ENCODE measurements at places on chromosomes 5 and 9.

- DNase-seq: no peak
Measured at GRCh38 chr9:106322706-106323245, 540.2 kb upstream of the ZNF462 start.

DNA sequence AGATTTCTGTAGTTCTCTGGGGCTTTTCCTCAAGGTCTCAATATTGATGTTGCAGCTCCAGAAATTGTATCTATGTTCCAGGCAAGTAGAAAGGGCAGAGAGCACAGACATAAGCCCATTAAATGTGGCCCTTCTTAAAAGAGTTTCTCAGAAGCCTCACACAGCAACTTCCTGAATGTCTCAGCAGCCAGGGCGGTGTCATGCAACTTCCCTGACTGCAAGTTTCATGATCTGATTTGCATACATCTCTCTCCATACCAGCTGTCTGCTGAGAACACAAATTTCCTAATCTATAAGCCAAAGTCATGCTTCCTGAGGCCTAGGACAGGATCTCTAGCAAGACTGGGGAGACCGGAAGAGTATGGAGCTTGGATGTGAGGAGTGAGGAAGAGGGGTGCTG, 13.0 kb downstream of the RGS7BP start:
- no peak for DNase-seq

GRCh38 chr5:173736923-173737412, 120.5 kb upstream of the BOD1 start:
- no peak for DNase-seq

GRCh38 chr5:157864067-157864466, 5.1 kb upstream of the CLINT1 start:
- no peak for DNase-seq

- peak; percentile 37 for DNase-seq
Measured at GRCh38 chr5:161546470-161547301, at the start of gene GABRB2. Gene GABRB2 (minus strand): TSS chr5:161546725. CDS start chr5:161546643, 82 bp downstream.

GRCh38 chr5:160850421-160850820, 1.6 kb downstream of the ATP10B start:
- no peak for DNase-seq

DNA sequence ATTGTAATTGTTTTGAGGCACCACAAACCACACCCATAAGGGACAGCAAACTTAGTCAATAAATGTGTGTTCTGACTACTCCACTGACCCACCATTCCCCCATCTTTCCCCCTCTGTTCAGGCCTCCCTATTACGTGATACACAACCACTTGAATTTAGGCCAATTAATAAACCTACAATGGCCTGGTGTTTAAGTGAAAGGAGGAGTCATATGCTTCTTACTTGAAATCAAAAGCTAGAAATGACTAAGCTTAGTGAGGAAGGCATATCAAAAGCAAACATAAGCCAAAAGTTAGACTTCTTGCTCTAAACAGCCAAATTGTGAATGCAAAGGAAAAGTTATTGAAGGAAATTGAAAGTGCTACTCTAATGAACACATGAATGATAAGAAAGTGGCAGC, 14.6 kb downstream of the ZBTB43 start:
- no peak for DNase-seq

DNA sequence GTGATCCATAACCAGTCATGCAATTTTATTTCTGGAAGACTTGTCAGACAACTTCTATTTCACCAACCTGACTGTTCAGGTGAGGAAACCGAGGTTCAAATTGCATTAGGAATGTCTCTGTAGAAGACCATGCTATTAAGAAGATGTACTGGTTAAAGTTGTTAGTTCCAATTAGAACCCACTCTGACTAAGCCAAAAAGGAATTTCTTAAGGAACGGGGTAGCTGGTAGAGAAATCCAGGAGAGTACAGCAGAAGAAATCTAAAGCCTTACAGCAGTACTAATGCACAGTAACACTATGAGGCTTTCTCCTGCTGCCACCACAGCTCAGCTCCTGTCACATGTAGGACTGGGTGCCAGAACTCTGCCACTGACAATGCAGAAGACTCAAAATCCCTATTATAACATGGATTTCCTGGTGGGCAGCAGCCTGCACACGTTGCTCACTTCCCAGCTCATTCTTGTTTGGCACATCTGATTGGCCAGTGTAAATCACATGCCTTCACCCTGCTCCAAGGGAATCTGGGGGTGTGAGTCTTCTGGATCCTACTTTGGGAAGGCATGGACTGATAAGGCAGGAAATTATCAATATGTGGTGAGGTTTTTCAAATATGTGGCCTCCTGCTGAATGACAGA, 37.1 kb downstream of the CAST start:
- DNase-seq: no peak
